ENCODE measurements at places on chromosomes 13 and 19.

DNA sequence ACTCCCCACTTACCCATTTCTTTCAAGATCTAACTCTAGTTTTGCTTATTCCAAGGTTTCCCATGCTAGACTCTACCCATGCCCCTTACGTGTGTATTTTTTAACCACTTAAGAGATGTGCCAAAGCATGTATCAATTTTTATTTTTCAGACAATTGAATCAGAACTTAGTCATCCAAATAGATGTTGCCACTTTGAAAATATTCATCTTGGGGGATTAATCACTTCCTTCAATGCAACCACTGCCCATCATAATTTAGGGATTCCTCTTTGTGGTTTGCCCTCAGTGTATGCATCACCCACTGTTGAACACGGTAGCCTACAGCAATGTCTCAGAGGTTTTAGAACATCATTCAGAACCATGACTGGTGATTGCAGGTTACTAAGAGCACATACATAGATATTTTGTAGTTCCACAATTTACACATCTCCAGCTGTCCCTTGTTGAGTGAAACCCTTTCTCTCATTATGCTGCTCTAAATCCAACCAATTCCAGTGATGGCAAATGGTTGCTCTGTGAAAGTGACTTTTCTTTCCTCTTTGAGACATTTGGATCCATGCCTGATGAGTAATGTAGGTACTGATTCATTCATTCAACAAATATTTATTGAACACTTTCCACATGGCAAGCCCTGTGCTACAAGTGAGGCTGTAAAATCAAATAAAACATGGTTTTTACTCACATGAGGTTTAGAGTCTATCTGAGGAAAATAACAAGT is 60.6 kb upstream of the SERP2 start:
- DNase-seq, result peak; percentile 85

GRCh38 chr13:61146571-61146970 is 269.1 kb downstream of the PCDH20 start:
- no peak for DNase-seq

DNA sequence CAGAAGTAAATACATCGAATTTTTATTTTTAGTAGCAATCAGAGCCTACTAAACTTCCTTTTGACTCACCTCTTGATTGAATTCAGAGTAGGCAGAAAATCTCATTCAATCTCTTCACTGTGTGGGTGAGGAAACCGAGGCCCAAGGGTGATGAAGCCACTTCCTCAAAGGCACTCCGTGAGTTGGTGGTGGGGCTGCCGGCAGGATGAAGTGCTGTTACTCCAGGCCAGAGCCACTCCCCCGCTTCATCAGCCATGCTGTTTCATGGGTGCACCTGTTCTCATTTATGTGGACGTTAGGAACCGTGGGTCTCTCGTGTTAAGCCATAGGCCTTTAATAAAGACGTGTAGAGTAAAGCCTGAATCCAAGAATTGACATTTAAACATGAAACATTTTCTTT is 13.2 kb downstream of the ING1 start:
- DNase-seq, result no peak

DNA sequence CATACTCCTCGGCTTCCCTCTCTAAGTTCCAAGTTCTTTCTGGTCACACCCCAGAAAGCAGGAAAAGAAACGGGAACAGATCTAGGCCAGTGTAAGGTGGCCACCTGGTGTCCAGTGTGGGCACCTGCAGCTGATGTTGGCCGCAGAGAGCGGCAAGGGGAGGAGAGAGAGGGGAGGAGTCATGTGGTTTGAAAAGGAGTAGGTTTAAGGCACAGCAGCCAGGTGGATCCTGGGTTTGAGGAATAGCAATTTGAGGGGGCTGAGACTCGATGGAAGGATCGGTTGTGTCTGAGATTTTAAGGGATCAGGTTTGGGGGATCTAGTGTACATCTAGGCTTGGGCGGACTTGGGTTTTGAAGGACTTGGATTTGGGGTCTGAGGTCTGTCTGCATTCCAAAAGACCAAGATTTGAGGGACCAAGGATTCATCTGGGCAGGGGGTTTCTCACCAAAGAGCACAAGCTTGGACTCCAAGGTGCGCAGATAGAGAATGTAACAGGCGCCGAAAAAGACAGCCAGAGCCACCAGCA is 1.2 kb downstream of the RABAC1 start:
- peak; percentile 70 for DNase-seq

DNA sequence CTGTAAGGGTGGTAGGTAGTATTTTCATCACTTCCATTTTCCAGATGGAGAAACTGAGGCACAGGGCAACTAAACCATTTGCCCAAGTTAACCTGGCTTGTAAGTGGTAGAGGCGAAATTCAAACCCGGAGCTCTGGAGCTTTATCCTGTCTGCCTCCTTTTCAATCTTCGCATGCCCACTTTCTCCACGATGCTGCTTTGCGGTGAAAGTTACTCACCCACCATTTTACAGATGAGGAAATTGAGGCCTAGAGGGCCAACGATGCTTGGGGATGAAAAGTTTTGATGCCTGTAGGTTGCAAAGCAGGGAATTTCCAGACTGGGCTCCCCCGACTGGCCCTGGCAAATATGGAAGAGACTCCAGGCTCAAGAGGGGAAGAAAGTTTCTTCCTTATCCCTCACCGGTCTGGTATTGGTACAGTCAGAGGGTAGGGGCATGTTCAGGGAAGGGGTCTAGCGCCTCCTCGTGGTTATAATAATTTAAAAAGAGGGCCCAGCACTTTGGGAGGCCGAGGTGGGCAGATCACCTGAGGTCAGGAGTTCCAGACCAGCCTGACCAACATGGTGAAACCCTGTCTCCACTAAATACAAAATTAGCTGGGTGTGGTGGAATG is 1.9 kb upstream of the SH2D3A start:
- no peak for DNase-seq

DNA sequence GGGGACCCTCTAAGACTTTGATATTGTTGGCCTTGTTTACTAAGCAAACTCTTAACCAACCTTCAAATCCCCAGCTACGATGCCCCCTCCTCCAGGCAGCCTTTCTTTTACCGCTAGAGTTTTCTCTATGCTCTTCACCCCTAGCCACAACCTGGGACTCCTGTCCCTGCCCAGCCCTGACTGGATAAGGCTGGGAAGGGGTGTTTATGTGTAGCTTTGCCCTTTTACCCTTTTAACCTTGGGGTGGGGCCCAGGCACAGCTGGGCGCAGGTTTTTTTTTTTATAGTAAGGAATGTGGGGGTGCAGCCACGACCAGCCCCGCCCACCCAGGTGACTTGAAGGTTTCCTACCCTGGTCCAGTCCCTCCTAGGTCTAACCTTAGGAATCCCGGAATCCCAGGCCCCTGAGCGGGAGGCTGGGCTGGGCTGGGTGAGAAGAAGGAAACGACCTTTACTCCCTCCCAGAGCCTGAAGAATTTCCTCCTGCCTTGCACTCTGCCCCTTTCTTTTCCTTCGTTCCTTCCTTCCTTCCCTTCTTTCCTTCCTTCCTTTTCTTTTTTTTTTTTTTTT is 12.2 kb downstream of the TJP3 start:
- no peak for DNase-seq

GRCh38 chr13:52737451-52737850 is 2.2 kb downstream of the CNMD start:
- no peak for DNase-seq

- DNase-seq, result no peak
Observed at GRCh38 chr19:19276386-19276785, 3.3 kb upstream of the TM6SF2 start.

GRCh38 chr13:106230450-106230849 is 305.0 kb downstream of the EFNB2 start:
- no peak for DNase-seq

DNA sequence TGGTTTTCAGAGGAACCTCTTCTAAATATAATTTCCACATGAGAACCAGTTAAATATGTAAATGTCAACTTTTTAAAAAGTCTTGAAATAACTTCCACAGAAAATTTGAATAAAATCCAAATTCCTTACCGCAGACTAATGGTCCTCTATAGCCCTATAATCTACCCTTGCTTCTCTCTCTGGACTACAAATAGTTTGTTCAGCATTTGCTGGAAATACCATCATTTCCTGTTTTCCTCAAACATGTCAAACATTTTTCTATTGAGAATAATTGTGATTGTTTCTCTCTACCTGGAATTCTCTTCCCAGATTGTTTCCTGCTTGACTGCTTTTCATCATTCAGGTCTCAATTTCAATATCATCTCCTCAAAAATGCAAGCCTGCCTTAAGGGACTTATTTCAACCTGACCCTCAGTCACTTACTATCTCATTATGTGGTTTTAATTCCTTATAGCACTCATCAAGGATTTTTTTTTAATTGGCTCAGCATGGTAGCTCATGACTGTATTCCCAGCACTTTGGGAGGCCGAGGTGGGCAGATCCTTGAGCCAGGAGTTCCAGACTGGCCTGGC is 898.9 kb upstream of the MIR17HG start:
- DNase-seq, result no peak

GRCh38 chr13:84925443-84925842 is 873.8 kb downstream of the SLITRK6 start:
- no peak for DNase-seq

DNA sequence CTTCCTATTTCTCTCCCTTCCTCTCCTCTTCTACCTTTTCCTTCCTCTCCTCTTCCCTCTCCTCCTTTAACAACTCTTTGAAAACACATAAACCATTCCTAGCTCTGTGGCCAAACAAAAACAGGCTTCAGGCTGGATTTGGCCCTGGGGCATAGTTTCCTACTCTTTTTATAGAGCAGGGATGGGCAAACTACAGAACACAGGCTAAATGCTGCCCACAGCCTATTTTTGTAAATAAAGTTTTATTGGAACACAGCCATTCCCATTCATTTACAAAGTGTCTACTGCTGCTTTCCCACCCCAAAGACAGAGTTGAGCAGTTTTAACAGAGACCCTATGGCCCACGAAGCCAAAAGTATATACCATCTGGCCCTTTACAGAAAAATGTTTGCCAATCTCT is 35.4 kb downstream of the LHFPL6 start:
- DNase-seq, result no peak

DNA sequence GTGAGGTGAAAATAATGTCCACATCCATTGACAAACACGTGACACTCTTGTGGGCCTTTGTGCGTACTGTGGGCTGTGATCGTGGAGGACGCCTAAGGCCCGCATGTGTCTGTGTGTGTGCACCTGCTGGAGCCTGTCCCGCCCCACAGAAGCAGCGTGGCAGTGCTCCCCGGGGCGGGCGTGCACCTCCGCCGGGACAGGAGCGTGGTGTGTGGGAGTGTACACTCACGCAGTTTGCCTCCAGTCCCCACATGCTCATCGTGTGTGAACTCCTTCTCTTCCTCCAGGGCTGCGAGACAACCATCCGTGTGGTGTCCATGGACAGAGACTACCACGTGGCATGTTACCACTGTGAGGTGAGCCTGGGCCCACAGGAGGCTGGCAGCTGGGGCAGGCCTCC is 13.9 kb downstream of the WTIP start:
- no peak for DNase-seq

GRCh38 chr13:41054212-41054877 is 7.0 kb upstream of the WBP4 start:
- DNase-seq, result peak; percentile 41

GRCh38 chr13:48096670-48097069 is 1.8 kb upstream of the MED4 start:
- DNase-seq, result no peak

- no peak for DNase-seq
Observed at GRCh38 chr13:99289674-99290337, 17.4 kb downstream of the GPR183 start.

DNA sequence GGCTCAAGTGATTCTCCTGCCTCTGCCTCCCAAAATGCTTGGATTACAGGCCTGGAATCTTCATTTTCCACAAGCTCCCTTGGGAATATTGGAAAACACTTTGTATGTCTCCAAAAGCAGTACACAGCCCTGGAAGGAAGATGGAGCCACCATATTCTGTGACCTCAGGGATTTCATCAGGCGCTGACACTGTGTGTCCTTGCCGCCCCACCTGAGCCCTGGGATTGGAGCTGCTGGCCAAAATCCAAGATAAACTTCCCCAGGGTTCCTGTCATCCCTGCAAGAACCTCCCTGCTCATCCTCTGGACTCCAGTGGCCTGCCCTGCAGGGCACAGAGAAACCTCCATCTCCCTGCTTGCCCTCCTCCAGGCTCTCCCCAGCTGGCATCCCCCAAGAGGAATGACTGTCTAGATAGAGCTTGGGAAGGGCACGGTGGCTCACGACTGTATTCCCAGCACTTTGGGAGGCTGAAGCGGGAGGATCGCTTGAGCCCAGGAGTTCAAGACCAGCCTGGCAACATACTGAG is 1.3 kb upstream of the GNG7 start:
- DNase-seq, result no peak

- DNase-seq, result no peak
Observed at GRCh38 chr13:65133094-65133493, 2097.0 kb downstream of the PCDH9 start.

DNA sequence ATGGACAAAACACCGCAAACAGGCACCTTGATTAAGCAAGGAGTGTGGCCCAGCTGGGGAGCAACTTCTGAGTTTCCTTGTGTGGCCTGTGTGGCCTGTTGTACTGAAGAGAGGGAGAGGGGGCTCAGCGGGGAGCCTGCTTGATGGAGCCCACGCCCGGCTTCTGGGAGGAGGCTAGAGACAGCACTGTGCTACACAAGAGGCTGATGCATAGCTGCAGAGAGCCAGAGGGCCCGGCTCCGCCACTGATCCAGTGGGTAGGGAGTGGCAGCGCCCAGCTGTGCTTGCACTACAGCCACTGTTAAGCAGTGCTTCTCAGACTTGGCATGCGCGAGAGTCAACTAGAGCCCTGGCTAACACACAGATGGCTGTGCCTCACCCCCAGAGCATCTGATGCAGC is 19.0 kb downstream of the LYL1 start:
- no peak for DNase-seq

- DNase-seq, result peak; percentile 75
Observed at GRCh38 chr13:46359714-46360113, 27.3 kb downstream of the RUBCNL start.

DNA sequence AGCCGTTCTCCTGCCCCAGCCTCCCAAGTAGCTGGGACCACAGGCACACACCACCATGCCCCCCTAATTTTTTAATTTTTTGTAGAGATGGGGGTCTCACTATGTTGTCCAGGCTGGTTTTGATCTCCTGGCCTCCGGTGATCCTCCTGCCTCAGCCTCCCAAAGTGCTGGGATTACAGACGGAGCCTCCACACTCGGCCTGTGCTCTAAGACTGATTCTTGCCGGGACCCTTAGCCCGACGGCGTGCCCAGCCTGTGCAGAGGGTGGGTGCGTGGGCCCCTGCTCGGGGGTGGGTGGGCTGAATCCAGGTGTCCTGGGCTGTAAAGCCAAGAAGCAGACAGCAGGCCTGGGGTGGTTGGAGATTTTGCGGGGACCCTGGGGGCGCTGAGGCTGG is 64.3 kb downstream of the GADD45B start:
- no peak for DNase-seq

DNA sequence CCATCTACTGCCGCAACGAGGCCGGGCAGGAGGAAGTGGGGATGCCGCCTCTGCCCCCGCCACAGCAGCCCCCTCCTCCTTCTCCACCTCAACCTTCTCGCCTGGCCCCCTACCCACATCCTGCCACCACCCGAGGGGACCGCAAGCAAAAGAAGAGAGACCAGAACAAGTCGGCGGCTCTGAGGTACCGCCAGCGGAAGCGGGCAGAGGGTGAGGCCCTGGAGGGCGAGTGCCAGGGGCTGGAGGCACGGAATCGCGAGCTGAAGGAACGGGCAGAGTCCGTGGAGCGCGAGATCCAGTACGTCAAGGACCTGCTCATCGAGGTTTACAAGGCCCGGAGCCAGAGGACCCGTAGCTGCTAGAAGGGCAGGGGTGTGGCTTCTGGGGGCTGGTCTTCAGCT is 3.4 kb upstream of the NUP62 start:
- DNase-seq, result no peak

- DNase-seq, result no peak
Observed at GRCh38 chr13:46963904-46964303, 67.1 kb upstream of the HTR2A start.

Data from stromal cell of bone marrow (primary cell).